Testis (tissue), 5 donors: ENCODE measurements at places on chromosomes 2 and 18.

DNA sequence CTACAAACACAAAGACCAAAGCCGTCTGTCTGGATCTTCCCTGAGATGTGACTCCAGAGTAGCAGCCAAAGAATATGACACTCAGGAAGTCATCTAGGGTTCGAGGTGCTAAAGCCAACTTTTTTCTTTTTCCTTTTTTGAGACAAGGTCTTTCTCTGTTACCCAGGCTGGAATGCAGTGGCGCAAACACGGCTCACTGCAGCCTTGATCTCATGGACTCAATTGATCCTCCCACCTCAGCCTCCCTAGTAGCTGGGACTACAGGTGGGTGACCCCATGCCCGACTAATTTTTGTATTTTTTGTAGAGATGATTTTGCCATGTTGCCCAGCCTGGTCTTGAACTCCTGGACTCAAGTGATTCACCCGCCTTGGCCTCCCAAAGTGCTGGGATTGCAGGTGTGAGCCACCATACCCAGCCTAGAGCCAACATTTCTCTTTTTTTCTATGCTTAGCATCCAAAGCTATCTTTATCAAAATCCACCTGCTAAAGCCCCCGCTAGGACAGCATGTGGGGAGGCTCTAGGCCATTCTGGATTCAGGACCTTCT is 92.8 kb downstream of the TMEM17 start:
- H3K4me1 ChIP-seq = peaks cover 22% of the 10 kb centered on the region
- H3K4me3 ChIP-seq = no peak overlapping the region
- DNase-seq = no peak

GRCh38 chr2:43217228-43218154 is 8.9 kb downstream of the ZFP36L2 start:
- peaks cover 36% of the 10 kb centered on the region for H3K4me1 ChIP-seq
- peak; percentile 34 for DNase-seq
- H3K27ac ChIP-seq = peak overlapping the region; percentile 100
- no peaks in the 10 kb centered on the region for H3K36me3 ChIP-seq
- H3K4me3 ChIP-seq = no peak overlapping the region

DNA sequence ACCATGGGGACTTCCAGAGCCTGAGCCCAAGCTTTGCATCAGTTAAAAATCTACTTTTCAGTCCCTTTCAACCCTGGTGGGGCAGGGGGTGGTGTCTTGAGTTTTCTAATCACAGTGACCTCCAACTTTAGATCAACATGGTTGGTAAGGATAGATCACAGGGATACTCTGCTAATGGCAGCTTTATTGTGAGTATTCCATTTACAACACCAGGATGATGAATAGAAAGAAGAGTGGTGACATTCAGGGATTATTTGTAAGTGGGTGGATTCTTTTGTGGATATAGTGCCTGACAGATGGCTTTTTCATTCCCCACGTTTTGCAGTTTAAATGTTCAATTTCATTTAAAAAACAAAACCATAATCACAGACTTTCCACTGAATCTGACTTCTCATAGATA is 51.3 kb downstream of the ZNF532 start:
- no peaks in the 10 kb centered on the region for H3K27me3 ChIP-seq
- DNase-seq = no peak
- H3K4me1 ChIP-seq = peaks cover 36% of the 10 kb centered on the region
- peak overlapping the region; percentile 35 for H3K27ac ChIP-seq
- H3K4me3 ChIP-seq = no peak overlapping the region

- H3K4me1 ChIP-seq = no peaks in the 10 kb centered on the region
- H3K27me3 ChIP-seq = no peaks in the 10 kb centered on the region
- DNase-seq = no peak
- no peak overlapping the region for H3K4me3 ChIP-seq
These were observed 484.7 kb downstream of the EIPR1 start for GRCh38 chr2:2892892-2893291.

DNA sequence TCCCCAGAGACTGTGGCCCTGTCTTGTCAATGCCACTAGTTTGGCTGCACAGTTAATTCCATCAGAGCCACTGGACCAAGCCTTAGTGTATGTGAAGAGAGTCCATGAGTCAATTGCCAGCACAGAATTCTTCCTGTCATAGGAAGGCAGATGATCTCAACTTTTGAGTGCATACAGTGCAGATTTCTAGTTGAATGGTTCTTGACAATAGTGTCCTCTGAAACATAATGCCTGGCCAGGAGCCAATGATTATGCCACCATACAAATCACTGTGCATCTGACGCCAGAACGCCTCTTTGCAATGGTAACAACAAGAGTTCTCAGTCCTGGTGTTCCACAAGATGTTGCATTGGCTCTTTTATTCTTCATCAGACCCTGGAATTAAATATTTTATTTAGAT is 7.1 kb downstream of the NEUROD1 start:
- no peak for DNase-seq
- H3K4me3 ChIP-seq = no peak overlapping the region
- H3K27me3 ChIP-seq = no peaks in the 10 kb centered on the region
- no peak overlapping the region for H3K27ac ChIP-seq

GRCh38 chr2:206259376-206260187 is 14.9 kb upstream of the ZDBF2 start:
- H3K27ac ChIP-seq = no peak overlapping the region
- no peaks in the 10 kb centered on the region for H3K4me1 ChIP-seq
- H3K4me3 ChIP-seq = no peak overlapping the region
- no peaks in the 10 kb centered on the region for H3K36me3 ChIP-seq
- no peaks in the 10 kb centered on the region for H3K27me3 ChIP-seq

DNA sequence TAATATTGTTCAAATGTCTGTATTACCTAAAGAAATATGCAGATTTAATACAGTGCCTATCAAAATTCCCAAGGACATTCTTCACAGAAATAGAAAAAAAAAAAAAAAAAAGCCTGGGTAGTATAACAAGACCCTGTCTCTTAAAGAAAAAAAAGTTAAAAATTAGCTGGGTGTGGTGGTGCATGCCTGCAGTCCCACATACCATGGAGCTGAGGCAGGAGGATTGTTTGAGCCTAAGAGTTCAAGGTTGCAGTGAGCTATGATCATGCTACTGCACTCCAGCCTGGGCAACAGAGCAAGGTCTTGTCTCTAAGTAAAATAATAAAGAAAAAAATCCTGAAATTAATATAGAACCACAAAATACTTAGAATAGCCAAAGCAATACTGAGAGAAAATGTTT is 51.9 kb downstream of the SLC16A14 start:
- DNase-seq = no peak
- no peaks in the 10 kb centered on the region for H3K4me1 ChIP-seq
- no peaks in the 10 kb centered on the region for H3K27me3 ChIP-seq
- no peak overlapping the region for H3K27ac ChIP-seq
- H3K4me3 ChIP-seq = no peak overlapping the region
- no peaks in the 10 kb centered on the region for H3K36me3 ChIP-seq

GRCh38 chr2:64145714-64146113 is 1.5 kb upstream of the PELI1 start:
- no peak overlapping the region for H3K4me3 ChIP-seq
- no peak overlapping the region for H3K27ac ChIP-seq
- no peaks in the 10 kb centered on the region for H3K27me3 ChIP-seq
- DNase-seq = no peak

DNA sequence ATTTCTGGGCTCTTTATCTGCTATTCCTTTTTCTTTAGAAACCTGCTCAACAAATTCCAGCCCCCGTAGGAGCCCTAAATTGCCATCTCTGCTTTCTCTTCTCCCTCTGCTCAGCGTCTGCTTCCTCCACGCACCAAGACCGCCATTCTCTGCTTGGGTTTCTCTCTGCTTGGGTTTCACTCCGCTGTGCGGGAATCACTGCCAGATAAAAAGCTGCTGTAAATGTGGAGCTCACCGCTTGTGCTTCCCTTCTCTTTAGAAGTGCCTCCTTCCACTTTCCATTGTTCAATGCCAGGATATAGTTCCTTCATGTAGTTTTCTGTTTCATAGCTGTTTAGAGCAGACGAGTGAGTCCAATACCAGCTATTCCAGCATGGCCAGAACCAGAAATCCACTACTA is 45.9 kb downstream of the TMEM237 start:
- no peak for DNase-seq
- H3K4me3 ChIP-seq = no peak overlapping the region
- H3K27ac ChIP-seq = no peak overlapping the region
- H3K36me3 ChIP-seq = no peaks in the 10 kb centered on the region

GRCh38 chr2:120748741-120749140 is 13.1 kb downstream of the GLI2 start:
- no peak overlapping the region for H3K4me3 ChIP-seq
- peaks cover 6% of the 10 kb centered on the region for H3K4me1 ChIP-seq
- H3K27me3 ChIP-seq = no peaks in the 10 kb centered on the region
- no peaks in the 10 kb centered on the region for H3K36me3 ChIP-seq
- no peak overlapping the region for H3K27ac ChIP-seq
- no peak for DNase-seq

DNA sequence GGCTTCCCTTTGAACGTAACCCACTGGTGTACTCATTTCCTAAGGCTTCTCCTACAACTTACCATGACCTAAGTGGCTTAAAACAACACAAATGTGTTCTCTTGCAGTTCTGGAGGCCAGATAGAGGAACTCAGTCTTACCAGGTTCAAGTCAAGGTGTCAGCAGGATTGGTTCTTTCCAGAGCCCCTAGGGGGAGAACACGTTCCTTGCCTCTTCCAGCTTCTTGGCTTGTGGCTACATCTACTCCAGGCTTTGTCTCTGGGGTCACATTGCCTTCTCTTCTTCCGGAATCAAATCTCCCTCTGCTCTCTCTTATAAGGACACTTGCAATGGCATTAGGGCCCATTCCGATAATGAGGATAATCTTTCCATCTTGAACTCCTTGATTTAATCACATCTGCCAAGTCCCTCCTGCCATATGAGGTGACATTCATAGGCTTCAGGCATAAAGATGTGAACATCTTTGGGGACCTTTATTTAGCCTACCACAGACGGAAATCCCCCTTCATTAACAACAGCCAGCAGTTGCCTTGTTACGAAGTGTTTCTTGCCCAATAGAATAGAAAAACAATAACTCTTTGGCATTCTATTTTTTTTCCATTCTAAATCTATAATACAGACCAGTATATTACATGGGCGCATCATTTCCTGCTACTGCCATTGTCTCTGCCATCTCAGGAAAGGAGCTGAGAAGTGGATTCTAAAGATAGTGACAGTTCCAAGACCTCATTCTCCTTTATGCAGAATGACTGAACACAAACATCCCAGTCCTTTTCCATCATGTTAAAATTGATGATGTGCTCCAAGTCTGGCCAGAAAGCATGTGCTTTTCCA is 362.0 kb downstream of the ZNF521 start:
- H3K4me1 ChIP-seq = no peaks in the 10 kb centered on the region
- no peak overlapping the region for H3K4me3 ChIP-seq
- H3K27me3 ChIP-seq = no peaks in the 10 kb centered on the region
- DNase-seq = no peak

DNA sequence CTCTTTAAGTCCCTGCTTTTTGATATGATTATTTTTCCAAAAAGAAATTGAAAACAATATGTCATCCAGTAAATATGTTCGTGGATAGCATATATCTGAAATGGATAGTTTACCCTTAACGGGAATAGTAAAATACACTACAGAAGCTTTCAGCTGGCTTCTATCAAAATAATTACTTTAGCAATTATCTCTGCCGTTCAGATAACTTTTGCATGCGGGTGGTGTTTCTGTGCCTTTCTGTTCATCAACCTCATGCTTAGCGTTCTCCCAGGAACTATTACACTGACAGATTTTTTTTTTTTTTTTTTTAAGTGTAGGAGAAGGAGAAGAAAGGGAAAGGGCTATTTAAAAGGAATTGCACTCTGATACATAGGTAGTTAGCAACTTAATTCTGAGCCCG is 53.6 kb downstream of the TSHZ1 start:
- H3K27me3 ChIP-seq = no peaks in the 10 kb centered on the region
- H3K4me3 ChIP-seq = no peak overlapping the region
- DNase-seq = no peak
